Right renal pelvis (tissue), 4 donors: ENCODE measurements at places on chromosomes 7 and 10.

DNA sequence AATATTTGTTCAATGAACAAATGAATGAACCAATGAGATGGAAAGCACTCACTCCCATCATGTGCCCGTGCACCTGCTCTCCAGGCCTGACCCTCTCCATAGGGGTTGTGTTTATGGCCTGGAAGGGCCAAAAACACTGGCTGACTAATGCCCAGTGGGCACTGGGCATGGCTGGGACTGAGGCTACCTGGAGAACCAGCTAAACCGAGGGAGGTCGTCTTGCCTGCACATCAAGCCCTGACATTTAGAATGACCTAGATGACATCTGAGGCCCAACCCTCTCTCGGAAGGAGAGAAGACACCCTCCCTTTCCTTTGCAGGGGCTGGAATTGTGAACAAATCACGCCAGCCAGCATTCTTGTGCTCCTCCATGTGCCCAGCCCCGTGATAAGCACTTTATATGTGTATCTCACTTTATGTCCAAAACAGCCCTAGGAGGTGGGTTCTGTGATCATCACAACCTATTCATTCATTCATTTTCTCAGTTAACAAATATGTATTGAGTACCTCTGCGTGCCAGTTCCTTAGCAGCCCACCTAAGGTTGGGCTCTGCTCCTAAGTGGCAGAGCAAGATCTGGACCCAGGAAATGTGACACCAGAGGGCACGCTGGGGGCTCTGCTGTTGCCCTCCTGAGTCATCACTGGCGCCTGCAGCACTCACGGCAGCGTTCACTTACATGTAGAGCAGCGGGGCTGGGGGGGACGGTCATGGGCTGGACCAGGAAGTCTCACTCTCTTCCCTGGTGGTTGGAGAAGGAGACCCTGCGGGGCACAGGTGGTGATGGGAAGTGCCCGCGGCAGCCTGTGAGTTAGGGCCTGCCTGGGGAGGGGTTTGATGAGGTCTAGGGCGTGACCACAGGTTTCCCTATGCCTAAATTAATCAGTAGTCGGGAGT lies 52.0 kb downstream of the TSPAN15 start:
- DNase-seq = no peak

DNA sequence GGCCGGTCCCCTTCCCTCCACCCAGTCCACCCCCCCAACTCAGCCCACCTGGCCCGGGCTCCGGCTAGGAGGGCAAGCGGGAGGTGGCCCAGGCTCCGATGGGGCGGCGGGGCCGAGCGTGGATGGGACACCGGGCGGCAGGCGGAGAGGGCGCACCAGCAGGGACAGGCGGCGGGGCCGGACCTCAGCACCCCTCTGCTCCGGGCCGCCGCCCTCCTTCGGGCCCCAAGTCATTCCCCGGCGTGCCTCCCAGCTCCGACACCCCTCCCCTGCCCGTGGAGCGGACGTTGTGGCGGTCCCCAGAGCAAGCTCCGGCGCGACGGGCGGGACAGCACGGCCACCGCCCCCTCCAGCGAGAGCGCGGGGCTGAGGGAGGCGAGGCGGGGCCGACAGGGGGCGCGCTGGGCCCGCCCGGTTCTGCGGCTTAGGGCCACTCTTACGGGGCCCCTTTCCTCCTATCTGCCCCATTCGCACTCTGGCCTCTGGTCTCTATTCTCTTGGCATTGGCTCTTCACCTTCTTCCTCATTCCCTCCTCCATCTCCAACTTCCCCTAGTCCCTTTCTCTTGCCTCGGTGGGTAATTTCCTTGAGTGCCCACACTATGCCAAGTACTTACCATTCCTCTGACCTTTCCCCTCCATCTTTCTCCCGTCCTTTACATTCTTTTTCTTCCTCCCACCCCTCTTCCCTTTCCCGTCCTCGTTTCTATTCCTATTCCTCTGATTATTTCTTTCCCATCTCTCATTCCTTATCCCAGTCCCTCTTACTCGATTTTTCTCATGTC lies 701 bp upstream of the GBX1 start:
- no peak for DNase-seq

DNA sequence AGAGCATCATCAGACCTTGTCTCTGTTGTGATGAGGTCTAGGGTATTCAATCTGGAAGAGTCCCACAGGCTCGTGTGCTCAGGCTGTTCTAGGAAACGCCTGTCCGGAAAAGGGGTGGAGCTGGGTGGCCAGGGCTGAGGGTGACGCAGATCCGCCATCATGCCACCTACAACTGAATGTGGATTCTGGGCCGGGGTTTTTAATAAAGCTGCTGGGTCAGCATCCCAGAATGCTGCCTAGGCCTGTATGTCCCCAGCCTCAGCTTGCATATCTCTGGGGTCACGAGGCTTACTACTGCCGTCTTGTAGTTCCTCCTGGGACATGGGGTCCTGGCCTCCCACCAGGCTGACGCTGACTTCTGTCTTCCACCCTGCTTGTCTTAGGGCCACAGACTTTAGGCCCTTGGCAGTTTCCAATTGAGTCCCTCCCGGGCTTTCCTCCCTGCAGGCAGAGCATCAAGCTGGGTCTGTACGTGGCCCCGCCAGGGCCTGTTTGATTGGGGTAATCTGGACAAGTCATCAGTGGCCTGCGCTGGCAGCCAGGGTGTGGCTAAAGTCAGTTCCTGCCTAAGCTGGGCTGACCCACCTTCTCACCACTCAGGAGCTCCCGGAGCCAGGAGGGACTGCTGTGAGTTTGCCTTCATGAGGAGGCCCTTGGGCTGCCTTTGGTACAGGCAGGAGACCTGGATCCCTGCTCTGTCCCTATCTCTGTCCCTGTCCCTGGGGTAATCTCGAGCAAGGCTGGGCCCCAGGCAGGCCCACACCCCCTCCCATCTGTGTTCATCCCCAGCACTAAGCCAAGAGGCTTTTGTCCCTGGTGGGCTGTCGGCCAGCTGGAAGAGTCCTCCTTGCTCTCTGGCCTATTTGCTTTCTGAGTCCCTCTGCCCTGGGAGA lies 79.9 kb downstream of the ZMIZ1 start:
- no peak for DNase-seq

GRCh38 chr7:53383131-53383530 lies 347.7 kb downstream of the POM121L12 start:
- DNase-seq = no peak

DNA sequence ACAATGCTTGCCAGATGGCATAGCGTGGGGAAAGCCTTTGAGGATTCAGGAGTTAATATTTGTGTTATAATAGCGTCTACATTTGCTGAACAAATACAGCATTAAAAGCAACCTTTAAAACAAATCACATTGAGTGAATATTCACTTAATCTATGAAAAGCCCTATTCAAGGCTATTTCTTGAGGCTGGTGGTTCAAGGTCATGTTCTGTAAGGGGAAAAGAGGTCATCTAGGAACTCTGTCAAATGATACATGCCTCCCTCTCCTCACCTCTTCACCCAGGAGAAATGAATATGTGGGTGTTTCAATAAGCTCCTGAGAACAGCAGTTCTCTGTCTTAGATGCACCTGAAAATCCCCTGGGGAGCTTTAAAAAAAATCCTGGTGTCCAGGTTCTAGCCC lies 303.0 kb downstream of the ELMO1 start:
- no peak for DNase-seq

DNA sequence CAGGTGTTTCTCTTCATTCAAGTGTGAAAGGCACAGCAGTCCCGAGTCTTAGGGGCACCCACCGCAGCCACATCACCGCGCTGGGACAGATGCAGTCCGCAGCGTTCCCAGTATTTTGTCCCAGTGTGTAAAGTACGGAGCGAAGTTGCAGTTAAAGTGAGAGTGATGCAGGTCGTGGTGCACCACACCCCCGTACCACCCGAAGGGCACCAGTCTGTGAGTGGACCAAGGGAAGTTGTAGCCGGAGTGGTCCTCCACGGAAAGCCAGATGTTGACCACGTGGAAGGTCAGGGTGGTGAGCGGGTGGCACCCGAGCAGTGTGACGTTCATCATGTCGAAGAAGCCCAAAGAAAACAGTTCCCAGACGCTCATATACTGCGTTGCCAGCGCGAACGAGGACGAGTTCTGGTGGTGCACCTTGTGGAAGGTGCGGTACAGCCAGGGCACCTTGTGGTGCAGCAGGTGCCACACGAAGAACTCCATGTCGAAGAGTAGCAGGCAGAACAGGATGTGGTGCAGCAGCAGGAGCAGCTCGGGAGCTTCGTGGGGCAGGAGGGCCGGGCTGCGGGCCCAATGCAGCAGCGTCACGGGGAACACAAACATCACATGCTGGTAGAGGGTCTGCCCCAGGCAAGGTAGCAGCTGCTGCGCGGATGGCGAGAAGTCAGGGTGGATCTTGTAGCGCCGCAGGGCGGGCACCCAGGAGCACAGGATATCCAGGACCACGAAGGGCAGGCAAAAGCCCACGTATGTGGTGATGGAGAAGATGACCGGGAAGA lies 526 bp downstream of the CH25H start:
- no peak for DNase-seq
